ENCODE measurements at places on chromosomes 3 and 15.

GRCh38 chr3:143977341-143978262 lies 6.0 kb downstream of the DIPK2A start:
- no peak for DNase-seq

- DNase-seq = no peak
Measured at GRCh38 chr15:73031648-73032047, 20.6 kb upstream of the NEO1 start.

DNA sequence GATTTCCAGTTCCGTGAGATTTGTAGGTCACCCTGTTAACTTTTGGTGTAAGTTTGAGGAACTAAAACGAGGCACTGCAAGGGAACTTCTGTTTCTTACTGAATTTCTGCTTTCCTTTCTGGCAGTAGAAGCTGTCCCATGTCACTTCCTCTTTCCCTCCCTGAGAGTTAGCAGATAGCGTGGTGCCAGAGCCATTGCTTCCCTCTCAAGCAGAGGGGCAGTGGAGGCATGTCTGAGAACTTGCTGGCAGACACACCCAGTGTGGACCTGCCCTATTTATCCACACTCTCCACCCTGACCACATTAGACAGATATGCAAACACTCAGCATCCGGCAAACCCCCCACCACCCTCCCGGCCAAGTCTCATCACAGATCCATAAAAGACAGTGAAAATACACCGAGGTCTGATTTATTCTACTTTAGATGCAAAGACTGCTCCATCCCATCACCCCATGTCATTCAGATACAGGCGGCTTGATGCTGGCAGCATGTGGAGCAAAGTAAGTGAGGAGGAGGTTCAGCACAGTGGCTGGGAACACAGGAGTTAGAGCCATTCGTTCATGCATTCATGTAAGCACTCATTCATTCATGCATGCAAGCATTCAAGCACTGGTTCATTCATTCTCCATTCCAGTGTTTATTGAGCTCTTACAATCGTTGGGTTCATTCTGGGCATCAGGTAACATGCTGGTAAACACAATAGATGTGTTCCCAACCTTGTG lies 324.7 kb downstream of the SHQ1 start:
- DNase-seq = no peak

DNA sequence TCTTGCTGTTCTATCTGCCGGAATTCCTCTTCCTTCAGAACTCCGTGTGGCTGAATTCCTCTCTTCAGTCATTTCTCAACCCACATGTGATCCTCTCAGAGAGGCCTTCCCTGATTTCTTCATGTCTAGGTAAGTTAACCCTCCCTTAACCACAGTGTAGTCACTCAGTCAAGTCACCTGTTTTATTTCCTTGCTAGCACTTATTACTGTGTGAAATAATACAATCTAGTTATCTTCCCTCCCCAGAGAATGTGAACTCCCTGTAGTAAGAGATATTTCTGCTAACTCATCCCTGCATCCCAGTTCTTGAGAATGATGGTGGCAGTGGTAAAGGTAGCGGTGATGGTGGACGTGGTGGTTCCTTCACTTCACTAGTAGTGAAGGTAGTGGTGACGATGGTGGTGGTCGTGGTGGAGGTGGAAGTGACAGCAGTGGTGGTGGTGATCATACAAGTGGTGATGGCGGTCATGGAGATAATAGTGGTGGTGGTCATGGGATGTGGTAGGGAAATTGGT lies 33.3 kb downstream of the COL6A5 start:
- DNase-seq = no peak

GRCh38 chr15:55632434-55632833 lies 44.3 kb upstream of the PYGO1 start:
- DNase-seq = no peak

GRCh38 chr3:157098121-157098822 lies 61.7 kb downstream of the CCNL1 start:
- DNase-seq = no peak
